Naive thymus-derived CD4-positive, alpha-beta T cell (primary cell): ENCODE measurements at places on chromosomes 4 and X. TPM values are rescaled to one million over a fixed set of nuclear protein-coding genes. Genes with fewer than 3 reads are reported as not detected.

The GAGE1 gene
- total RNA-seq = not detected

The LAMP2 gene
- 22.5 TPM for total RNA-seq

The KIT gene
- total RNA-seq = 0.22 TPM

The MUC7 gene
- not detected in 2 replicates for total RNA-seq

DNA sequence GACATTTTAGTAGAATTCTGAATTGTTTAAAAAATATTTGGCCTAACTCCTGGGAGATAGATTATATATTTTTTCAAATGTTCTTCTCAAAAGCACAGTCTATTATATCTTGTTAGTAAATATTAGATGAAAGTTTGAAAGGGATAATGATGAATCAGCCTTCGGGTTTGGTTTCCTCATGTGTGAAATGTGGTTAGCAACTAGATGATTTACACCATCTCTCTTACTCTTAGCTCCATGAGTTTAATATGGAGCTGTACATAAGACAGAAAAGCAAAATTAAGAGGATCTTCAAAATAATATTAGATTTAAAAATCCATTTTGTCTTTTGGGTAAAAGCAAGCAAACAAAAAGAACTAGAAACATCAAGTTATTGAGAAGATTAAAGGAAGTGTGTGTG is 120.8 kb upstream of the SFRP2 start:
- DNase-seq = no peak

- no peak for DNase-seq
Measured at GRCh38 chr4:173537613-173538147, 7.7 kb upstream of the HAND2 start.

- no peak for DNase-seq
Measured at GRCh38 chr4:186537843-186538521, 17.4 kb downstream of the MTNR1A start.

DNA sequence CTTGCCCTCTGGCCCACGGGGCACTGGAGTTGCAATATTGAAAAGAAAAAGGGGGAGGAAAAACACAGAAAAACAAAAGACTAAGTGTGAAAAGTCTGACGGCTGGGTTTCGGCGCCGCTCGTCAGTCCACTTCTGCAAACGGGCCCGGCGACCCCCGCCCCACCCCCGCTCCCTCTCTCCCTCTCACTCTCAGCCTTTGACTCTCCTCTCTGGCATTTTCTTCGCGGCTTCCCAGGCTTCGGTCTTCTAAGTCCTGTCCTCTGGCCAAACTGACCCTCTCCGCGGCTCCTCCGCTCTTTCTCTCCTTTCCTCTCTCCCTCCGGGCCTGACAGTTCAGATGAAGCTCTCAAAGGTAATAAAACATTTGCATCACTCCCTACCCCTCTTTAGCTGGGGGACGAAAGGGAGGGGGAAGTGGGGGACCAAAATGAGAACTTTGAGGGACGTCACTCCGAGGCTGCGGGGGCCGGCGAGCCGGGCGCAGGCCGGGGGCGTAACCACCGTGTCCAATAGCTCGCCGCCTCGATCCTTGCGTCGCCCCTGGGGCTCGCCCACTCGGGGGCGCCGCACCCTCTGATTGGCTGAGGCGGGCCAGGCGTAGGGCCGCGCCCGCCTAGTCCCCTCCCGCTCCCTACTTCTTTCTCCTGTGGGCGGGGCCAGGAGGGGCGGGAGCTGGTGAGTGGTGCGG is at the start of gene NKX6-1:
NKX6-1 (minus strand) TSS at position 358 of the 689 bp plus-strand sequence. CDS start 1,064 bp downstream, outside the sequence.
- DNase-seq = no peak

DNA sequence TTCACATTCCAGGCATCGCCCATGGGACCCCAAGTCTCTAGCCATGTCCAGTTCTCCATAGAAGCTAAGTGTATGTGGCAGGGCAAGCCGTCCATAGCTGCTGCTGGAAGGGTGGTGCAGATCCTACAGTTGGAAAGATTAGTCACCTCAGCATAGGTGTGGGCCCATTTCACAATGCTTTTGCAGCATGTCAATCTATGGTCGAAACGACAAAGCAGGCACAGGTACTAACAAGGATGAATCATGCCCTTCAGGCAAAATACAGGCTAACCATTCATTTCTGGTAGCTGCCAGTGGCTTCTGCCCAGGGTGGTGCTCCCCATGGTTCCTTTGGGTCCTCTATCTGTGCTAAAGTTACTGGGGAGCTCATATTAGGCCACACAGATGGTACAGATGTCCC is 225.2 kb downstream of the ADGRL3 start:
- DNase-seq = no peak

- DNase-seq = no peak
Measured at GRCh38 chr4:105293360-105293759, 146.7 kb downstream of the TET2 start.
